ENCODE measurements at places on chromosomes 13 and 19.
A peak's percentile ranks its signal among the peaks of the same experiment; 100 is the strongest.

GRCh38 chr13:106232681-106233080, 302.8 kb downstream of the EFNB2 start:
- no peak for DNase-seq

DNA sequence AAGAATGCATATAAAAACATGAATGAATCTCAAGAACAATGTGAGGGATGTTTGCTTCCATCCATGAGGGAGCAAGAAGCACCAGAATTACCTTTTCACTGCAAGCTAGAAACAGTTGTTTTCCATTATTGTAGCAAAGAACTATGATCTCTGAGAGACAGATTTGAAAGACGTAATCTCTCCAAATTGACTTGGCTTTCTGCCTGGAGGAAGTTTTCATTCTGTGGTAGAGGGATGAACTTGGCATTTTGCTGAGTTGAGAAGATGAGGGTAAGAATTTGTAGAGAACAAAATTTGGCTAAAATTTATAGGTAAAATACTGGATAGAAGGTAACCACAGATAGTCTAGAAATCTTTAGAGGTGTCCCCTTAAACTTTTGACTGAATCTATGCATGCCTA, 496.8 kb downstream of the TDRD3 start:
- DNase-seq, result no peak

- DNase-seq, result no peak
Measured at GRCh38 chr13:49560270-49561061, 24.9 kb downstream of the RCBTB1 start.

GRCh38 chr13:91219201-91219600, 128.3 kb upstream of the MIR17HG start:
- no peak for DNase-seq

- DNase-seq, result no peak
Measured at GRCh38 chr19:42421591-42422031, 5.6 kb downstream of the LIPE start.

DNA sequence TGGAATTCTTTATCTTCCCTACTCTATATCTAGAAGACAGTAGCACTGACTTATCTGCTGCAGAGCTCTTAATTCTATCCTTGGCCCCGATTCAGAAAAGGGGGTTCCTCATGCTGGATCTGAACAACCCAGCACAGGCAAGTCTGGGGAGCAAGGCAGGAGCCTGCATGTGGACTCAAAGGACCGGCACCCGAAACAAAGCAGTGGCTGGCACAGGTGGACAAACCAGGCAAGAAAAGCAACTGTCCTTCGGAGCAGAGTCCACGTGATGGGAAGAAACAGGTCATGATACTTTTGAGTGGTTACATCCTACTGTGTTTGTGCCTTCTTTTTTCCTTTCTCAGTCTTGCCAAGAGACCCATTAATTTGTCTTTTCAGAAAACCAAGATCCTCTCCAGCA, 38.3 kb downstream of the GPR42 start:
- no peak for DNase-seq

- no peak for DNase-seq
Measured at GRCh38 chr13:99813336-99814095, 158.1 kb downstream of the ZIC5 start.

GRCh38 chr19:18427080-18427742, 8.0 kb downstream of the SSBP4 start:
- DNase-seq, result no peak

GRCh38 chr13:99256709-99257108, 1.5 kb downstream of the GPR18 start:
- DNase-seq, result no peak

- DNase-seq, result no peak
Measured at GRCh38 chr13:44165889-44166496, 207.6 kb upstream of the SERP2 start.

- DNase-seq, result no peak
Measured at GRCh38 chr19:5713228-5713627, 6.7 kb downstream of the LONP1 start.

DNA sequence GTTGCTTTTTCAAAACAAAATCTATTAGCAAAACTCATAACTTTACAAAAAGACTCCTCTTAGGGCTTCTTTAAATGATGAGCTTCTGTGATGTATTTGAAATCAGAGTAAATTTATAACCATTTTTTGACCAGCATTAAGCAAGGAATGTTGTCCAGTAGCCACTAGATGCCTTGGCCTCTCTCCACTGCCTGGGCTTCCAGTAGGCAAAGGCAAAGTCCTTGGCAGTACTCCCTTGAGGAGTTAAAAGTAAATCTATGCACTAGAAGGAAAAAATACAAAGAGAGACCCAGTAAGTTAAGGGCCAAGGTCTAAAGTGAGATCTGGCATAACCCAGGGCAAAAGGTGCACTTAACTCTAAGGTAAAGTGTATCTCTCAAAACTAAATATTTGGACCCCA, 9.5 kb downstream of the SERPINE3 start:
- DNase-seq, result no peak

DNA sequence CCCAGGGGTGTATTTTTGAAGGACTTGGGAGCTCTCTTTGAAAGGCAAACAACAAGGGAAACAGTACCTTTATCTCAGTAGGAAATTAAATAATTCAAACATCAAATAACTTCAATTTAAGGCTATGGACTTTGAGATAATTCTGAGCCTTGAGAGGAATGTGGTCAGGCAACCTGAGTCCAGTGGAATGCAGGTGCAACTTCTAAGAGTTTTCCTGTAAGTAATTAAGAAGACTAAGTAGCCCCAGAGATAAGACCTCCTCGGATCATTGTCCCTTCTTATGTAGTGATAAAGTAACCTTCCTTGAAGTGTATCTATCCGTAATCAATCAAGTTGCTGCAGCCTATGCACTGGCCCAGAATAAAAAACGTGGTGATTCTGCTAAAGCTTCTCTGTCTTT, 29.2 kb downstream of the ZNF701 start:
- no peak for DNase-seq

GRCh38 chr13:93254775-93255174, 28.2 kb downstream of the GPC6 start:
- DNase-seq, result no peak

GRCh38 chr19:32032561-32032960, 312.8 kb upstream of the ZNF507 start:
- DNase-seq, result no peak

- DNase-seq, result no peak
Measured at GRCh38 chr13:100428986-100429385, 159.6 kb downstream of the GGACT start.

- DNase-seq, result peak; percentile 10
Measured at GRCh38 chr13:113758651-113759524, at the start of gene TMEM255B. Gene TMEM255B (plus strand): TSS chr13:113759226. CDS start chr13:113759270, 44 bp downstream.

- no peak for DNase-seq
Measured at GRCh38 chr19:42252365-42253244, 2.3 kb downstream of the ERF start.

- DNase-seq, result no peak
Measured at GRCh38 chr13:22226086-22226485, 555.2 kb downstream of the FGF9 start.

- DNase-seq, result no peak
Measured at GRCh38 chr19:49946415-49946814, 14.6 kb downstream of the SIGLEC11 start.

- DNase-seq, result peak; percentile 59
Measured at GRCh38 chr19:35509018-35509652, 4.3 kb downstream of the DMKN start.

GRCh38 chr19:7476777-7477494, 11.9 kb downstream of the PEX11G start:
- no peak for DNase-seq

GRCh38 chr19:51292971-51293370, 18.5 kb upstream of the IGLON5 start:
- DNase-seq, result no peak

DNA sequence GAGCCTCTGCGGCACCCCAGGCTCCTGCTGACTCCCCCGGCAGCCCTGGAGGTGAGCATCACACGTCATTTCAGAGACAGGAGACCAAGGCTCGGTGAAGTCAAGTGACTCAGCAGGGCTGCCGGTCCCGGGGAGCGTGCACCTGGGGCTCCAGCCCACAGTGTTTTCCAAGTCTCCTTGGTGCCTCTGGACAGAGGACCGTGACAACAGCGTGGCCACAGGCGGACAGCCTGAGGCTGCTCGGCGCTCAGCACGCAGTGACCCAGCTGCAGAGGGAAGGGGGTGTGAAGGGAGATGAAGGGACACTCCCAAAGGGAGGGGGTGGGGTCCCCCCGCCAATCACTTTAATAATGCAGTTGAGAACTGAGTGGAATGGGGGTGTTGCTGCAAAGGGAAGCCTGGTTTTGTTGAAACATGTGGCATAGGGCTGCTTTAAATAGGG, 17.5 kb upstream of the ASPDH start:
- DNase-seq, result no peak

GRCh38 chr13:110643768-110644421, 28.6 kb downstream of the NAXD start:
- no peak for DNase-seq

- DNase-seq, result no peak
Measured at GRCh38 chr13:60178327-60178726, 14.6 kb upstream of the DIAPH3 start.

DNA sequence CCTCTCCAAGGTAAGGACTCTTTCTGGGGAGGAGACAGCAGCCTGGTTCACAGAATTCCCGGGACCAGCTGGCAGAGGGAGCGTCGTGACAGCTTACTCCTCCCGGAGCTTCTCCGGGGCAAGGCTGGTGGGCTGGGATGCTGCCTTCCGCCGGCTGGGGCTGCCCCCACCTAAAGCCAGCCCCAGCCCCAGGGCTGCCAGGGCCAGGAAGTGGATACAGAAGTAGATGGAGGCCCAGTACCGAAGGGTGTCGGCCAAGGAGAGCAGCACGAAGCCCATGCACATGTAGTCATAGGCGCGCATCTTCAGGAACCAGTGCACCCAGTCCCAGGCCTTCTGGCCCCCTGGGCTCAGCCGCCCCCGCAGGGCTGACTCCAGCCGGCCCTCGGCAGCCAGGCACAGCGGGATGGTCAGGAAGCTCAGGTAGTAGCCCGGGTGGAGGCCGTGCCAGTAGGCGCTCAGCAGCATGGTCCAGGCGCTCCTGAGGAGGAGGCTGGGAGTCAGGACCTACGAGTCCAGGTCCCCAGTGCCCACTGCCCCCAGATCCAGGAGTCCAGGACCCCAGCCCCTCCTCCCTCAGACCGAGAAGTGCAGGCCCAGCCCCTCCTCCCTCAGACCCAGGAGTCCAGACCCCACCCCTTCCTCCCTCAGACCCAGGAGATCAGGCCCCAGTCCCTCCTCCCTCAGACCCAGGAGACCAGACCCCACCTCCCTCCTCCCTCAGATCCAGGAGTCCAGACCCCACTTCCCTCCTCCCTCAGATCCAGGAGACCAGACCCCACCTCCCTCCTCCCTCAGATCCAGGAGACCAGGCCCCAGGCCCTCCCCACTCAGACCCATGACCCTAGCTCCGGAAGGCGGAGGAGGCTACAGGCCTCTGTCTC, 1.2 kb upstream of the TMC4 start:
- no peak for DNase-seq

- no peak for DNase-seq
Measured at GRCh38 chr13:48647625-48648024, 6.1 kb upstream of the CYSLTR2 start.

- DNase-seq, result peak; percentile 73
Measured at GRCh38 chr19:49425922-49426592, 869 bp downstream of the GFY start.

GRCh38 chr13:78881054-78881453, 222.1 kb upstream of the OBI1 start:
- DNase-seq, result no peak

DNA sequence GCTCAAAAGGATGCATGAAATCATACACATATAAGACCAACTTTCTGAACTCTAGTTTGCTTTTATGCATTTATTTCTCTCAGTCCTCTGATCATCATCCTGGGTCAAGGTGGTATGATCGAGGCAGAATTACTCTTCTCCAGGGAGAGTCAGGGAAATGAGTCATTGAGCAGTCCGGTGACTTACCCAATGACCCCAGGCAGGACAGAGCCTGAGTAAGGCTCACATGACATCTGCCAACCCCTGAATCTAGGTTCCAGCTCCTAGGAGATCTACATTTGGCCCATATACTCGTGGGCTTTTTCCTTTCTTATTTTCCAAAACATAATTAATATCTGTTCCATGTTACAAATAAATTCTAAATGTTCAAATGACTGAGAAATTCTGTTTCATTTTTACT, 502.3 kb downstream of the FOXO1 start:
- no peak for DNase-seq

DNA sequence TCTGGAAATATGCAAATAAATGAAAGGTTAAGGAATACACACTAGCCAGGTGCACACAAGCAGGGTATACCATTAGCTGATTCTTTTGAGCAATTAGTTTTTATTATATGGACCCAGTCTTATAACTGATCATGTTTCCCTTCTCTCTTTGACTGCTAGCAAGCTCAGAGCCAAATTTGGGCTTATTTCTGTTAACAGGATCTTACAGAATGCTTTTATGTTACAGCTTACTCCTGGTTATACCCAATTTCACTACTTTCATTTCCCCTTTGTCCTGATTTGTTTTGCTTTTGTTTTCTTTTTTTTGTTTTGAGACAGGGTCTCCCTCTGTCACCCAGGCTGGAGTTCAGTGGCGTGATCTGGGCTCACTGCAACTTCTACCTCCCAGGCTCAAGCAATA, 12.9 kb upstream of the TPT1 start:
- DNase-seq, result no peak

DNA sequence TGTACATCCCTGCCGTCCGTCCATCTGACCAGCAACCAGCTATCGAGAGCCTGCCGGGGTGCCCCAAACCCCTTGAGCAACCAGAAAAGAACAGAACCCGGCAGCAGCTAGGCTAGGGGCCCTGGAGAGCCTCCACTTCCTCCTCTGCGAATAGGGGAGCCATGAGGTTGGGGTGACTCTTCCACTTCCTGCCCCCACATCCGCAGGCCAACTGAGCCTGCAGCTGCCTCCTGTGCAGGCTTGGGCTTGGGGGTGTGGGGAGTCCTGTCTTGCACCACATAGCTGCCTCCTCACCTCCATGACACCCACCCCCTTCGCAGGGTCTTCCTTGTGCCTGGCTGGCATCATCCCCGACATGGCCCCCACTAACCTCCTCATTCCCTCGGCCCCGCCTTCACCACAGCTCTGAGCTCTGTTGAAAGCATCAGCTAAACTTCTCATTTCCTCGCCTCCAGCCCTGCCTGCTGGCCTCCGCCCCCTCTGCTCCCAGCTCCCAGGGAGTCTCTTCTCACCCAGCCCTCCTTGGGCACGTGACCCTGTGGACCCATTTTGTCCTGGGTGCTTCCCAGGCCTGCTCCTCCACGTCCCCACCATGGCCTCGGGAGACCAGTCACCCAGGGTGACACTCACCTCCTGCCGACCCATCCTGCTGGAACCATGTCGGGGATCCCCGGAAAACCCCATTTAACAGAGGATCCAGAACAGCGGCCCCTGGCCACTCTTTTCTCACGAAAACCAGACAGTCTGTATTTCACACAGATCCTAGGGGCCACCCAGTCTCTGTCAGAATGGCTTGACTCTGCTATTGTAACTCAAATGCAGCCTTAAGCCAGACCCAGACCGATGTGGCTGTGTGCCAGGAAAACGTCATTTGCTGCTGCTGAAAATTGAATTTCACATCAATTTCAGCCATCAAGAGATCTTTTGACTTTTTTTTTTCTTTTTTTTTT, 50.4 kb downstream of the MYO9B start:
- no peak for DNase-seq
